ENCODE measurements at places on chromosomes 11 and 22.
A peak's percentile ranks its signal among the peaks of the same experiment; 100 is the strongest.

DNA sequence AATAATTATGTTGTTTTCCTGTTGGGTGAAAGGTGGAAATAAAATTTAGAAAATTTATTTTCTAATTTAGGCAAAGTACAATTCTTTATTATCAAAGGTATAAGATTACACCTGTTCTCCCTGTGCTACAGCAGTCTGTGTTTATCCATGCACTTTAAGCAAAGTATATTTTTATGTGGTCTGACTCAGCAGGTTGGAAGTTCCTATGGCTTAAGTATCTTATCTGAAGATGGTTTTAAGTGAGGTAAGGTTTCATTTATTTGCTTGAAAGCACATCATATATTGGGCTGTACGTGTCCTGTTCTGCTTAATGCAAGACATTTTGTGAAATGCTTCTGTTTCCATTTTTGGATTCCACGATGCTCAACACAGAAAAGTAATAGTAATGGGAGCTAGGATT lies 14.6 kb downstream of the PPME1 start:
- no peak for DNase-seq

DNA sequence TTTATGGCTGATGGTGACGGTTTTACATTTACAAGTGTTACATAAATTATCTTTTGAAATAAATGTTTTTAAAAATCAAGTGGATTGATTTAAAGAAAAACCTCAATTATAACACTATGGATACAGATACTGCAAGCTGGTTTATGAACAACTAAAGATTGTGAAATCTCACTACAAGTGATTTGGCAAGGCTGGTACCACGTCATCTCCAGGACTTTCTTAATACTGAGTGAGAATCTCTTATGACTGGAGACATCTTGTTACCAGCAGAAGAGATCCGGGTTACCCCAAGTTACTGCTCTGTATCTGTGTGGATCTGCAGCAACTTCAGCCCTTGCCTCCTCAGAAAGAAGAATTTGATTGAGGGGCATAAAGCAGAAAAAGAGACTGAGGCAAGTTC lies 452.9 kb downstream of the MN1 start:
- no peak for DNase-seq

- no peak for DNase-seq
These were observed 10.9 kb downstream of the SLC25A17 start for GRCh38 chr22:40808018-40808841.

GRCh38 chr22:36362932-36363331 lies 24.8 kb downstream of the MYH9 start:
- peak; percentile 41 for DNase-seq

DNA sequence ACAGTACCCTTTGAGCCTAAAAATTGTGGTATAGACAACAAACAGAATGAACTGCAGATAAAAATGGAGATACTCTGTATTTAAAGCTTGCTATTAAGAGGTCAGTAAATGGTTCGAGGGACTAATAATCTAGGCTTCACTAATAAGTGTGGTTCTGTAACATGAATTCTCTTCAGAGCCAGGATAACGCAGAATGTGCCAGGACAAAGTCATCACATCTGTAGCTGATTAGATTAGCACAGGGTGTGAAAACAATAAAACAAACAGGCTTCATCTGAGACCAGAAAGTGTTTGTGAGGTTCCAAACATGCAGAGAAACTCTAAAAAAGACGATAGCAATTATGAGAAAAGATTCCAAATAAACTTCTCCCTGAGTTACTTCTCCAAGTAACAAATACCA lies 89.1 kb upstream of the LUZP2 start:
- no peak for DNase-seq

GRCh38 chr11:65787649-65788622 lies 1.1 kb downstream of the OVOL1 start:
- no peak for DNase-seq

DNA sequence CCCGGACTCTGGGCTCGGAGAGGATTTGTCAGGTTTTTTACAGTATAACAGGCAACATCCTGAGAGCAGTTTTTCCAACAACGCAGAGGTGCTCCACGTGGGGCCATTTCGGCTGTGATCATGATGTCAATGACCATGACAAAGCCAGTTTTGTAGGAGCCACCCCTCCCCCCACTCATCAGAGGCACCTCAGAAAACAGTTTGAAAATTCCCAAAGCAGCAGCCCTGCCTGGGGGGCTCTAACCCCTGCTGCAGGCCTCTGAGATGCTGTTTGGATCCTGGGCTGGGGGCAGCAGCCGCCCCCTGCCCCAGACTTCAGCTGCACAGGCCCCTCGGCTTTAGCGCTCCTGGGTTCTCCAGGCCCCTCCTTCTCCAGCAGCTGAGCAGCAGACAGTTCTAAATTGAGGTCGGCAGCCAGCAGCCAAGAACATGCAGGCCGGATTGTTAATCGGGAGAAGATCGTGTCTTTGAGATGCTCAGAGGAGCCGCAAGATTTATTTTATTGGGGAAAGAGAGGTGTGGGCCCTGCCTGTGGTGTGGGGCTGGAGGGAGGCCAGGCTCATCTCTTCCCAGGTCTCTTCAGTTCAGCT lies 19.4 kb downstream of the NFAM1 start:
- no peak for DNase-seq

DNA sequence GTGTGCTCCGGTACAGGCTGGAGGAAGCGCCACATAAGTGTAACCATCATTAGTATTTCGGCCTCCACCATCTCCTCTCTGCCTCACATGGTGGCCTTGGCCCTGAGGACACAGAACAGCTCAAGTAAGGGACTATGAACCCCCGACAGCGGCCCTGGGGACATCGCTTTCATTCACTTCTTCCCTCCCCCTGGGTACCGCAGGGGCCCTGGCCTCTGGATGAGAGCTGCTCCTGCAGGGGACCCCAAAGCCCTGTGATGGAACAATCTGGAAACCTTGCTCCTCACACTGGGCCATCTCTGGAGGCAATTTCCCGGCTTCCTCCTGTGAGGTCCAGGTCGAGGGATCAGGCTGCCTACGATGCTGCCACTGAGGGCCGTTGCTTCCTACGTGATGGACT lies 565.5 kb downstream of the BRD1 start:
- DNase-seq = no peak

- no peak for DNase-seq
These were observed 48.8 kb upstream of the PHF21B start for GRCh38 chr22:45058622-45058912.

DNA sequence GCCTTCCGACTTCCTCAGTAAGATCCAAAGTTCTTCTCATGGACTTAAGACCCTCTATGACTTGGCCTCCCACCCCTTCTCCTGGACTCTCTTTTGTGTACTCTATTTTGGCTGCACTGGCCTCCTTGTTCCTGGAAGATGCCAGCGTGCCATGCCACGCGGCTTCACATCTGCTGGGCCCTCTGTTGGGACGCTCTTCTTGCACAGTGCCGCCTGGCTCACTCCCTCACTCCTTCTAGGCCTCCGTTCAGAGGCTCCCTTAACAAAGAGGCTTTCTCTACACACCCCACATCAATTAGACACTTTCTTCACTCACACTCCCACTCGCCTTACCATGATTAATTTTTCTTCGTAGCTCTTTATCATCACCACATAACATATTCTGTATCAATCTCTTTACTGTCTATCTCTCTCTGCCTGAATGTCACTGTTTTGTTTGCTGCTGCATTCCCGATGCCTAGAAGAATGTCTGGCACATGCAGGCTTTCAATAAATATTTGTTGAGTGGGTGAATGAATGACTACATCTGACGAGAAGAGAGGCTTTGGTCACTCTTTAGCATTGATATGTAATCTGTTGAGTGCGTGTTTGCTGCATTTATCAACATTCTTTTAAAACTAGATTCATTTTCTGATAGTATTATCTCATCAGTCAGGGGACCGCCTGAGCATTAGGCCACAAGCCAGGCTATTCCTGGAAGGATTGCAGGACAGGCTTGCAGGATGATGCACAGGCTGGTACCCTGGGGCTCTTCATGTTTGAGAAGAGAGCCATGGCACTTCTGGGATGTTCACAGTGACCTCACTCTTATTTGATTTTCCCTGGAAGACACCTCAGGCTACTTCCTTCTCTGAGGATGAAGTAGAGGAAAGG lies 60.6 kb upstream of the AMPD3 start:
- no peak for DNase-seq

DNA sequence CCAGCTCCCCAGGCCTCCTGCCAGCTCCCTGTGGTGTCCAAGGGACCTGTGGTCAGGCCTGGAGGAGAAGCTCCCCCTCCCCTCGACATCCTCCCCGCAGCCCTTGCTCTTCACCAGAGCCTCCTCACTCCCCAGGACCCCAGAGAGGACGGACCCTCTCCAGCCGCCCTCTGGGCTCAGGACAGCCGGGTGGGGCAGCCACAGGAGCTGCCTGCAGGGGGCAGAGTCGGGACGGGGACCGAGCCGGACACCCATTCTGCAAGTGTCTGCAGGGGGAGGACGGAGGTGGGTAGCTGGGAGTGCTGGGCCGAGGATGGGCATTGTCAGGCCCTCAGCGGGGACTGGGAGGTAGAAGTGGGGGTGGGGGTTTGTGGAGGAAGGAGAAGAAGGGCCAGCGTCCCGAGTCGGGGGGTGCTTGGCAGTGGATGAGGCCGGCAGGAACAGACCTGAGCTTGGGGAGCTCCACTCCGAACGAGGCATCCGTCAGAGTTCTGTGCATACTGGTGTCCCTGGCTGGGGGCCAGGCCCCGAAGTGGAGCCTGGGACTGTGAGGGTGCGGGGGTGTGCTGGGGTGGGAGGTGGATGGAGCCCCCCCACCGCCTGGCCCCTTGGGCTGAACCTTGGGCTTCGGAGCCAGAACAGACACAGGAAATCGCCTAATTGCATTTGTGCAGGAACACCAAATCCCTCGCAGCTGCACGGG lies 15.2 kb downstream of the PRR33 start:
- DNase-seq = no peak

GRCh38 chr11:68092411-68092810 lies 28.8 kb downstream of the CHKA start:
- no peak for DNase-seq

All from stimulated activated CD4-positive, alpha-beta T cell treated with anti-CD3 and anti-CD28 coated beads, TNF-alpha, amount 100 ng/mL, for 48 hours (primary cell).